NCI-H1436 (cell line): ENCODE measurements at places on chromosomes 7 and 10.

DNA sequence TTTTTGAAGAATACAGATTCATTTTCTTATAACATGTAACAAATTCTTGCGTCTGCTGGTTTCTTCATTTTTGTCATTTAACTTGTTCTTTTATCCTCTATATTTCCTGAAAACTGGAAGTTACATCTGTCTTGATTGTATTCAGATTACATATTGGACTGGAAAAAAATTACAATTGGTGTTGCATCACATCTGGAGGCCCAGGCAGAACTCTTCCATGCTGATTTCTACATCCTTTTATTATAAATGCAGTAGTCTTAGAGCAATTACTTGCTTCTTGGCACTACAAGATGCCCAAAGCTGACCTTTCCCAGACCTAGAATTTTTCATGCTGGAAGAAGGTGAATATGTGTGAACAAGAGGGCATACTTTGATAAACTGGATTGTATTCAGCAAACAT, 460.9 kb upstream of the CNTNAP2 start:
- DNase-seq: no peak

DNA sequence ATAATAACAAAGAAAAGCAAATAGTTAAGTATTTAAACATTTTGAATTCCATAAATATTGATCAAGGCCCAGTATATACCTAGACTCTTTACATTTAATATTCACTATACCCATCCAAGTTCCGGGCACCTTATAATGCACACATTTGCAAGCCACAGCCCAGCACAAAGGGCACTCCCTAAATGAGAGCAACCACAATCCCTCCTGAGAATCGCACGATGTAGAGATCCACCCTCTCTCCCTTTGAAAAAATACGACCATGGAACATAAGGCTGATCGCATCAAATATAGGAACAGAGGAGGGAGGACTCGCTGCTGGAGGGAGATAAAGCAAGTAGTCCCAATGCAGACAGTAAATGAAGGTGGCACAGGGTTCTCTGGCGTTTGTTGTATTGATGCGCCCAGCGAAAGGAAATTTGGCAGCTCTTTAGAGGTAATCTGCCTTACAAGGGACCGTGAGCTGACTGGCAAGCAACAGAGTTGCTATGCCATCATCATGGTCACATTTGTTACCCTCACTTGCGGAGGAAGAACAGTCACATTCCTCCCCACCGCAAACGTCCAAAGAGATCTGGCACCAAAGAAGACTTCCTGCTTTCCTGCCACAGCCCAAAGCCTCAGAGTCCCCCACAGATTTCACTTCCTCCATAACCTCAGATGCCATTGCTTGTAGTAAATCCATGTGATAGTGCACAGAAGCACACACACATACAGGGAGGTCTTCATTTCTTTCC, 16.1 kb upstream of the TAS2R40 start:
- no peak for DNase-seq

DNA sequence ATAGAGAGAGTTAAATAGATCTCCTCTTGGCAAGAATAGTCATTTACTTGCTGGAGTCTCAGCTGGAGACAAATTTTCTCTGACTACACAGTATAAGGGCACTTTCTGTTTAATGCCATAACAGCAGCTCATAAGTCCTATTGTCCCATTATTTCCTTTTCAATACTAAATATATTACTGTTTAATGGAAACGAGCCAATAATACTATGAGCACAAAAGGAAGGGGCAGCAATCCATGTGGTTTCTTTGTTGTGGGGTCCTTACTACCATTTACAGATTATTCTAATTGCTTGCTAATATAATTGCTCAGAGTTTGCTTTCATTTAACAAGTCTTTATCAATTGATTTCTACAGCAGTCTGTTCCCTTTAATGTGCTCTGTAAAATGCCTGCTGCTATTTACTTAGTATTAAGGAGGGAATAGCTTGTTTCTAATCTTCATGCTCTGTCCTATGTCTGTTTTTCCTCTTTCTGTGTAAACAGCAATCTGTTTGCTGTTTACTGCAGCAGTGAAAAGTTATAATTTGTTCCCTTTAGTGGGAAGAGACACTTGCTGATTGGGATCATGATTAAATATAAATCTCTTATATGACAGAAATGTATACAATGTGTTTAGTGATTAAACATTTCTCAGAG, 296.2 kb upstream of the SMIM30 start:
- DNase-seq: no peak

GRCh38 chr10:31034098-31034909, 2.6 kb upstream of the ZNF438 start:
- DNase-seq: no peak
